Regular cardiac myocyte (primary cell): ENCODE measurements at places on chromosomes 11 and 22. TPM values are rescaled to one million over a fixed set of nuclear protein-coding genes. Genes with fewer than 3 reads are reported as not detected.

The OR56A1 gene
- not detected in 2 replicates for total RNA-seq

The ADM gene
- total RNA-seq = 215 and 1,405 TPM in 2 replicates

The OR8B12 gene
- total RNA-seq = not detected in 2 replicates

The PITPNB gene
- total RNA-seq = 20.3 and 29.3 TPM in 2 replicates

The ZNF215 gene
- total RNA-seq = 6.8 and 7.1 TPM in 2 replicates
